ENCODE measurements at places on chromosomes 7 and 10.
A peak's percentile ranks its signal among the peaks of the same experiment; 100 is the strongest.

GRCh38 chr10:51377070-51377931 is 303.0 kb downstream of the PRKG1 start:
- DNase-seq = no peak

DNA sequence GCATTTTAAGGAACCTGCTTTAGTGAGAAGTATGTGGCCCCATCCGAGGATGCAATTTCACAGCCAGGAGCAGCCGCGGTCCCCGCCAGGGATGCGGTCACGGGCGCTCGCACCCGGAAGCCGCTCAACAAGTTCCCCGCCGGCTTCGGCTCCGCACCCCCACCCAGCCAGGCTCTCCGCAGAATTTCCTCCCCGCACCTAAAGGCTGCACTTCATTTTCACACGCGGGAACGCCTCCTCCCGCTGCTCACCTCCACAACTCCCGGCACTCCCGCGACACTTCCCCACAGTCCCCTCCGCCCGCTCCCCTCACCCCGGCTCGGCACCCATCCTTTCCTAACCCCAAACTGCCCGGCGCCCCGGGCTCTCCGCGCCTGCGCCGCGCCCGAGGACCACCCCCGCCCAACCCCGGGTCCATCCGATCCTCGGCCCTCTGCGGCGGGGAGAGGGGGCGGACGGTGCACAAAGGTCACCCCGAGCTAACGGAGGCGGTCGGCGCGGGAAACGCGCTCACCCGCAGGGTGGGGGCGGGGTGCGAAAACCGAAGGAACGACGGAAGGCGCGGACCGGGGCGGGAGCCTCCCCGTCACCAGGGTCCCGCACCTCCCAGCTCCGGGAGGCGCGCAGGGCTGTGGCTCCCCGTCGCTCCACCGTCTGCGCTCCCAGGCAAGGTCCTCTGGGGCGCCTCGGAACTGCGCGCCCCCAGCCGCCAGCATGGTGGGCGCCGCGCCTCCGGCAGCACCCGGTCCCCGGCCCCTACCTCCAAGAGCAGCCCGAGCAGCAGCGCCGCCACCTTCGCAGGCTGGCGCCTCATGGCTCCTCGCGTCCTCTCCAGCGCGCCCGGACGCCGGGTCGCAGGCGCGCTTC is 558 bp downstream of the VOPP1 start:
- peak; percentile 37 for DNase-seq

DNA sequence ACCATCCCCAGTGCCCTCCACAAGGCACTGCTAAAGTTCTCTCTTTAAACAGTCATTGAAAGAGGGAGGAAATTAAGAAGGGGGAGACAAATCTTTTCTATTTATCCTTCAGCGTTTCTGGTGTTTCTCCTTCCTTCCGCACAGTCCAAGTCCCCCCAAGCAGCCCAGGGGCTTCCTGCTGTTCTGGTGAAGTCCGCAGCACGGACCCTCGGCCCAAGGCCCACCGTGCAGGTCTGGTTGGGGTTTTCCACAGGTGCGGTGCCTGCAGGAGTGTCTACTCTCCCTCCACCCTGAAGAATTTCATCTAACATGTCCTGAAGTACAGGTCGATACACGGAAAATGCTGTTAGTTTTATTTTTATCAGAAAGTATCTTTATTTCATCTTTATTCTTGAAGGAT is 34.1 kb upstream of the KNDC1 start:
- DNase-seq = no peak

DNA sequence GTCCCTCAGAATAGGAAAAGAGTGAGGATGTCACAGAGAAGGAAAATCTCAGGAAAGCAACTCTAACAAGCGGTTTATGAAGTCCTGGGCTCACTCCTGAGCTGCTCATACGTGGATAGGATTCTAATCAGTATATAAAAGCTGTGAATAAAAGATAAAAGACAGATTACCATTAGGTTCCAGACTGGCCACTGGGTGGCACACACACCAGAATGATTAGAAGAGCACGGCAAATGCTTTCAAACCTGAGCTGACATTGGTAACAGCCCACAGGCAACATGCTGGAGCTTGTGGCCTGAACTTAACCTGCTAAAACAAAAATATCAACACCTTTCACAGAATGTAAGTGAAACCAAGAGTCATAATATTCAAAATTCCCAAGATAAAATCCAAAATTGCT is 370.8 kb downstream of the GRID1 start:
- no peak for DNase-seq

DNA sequence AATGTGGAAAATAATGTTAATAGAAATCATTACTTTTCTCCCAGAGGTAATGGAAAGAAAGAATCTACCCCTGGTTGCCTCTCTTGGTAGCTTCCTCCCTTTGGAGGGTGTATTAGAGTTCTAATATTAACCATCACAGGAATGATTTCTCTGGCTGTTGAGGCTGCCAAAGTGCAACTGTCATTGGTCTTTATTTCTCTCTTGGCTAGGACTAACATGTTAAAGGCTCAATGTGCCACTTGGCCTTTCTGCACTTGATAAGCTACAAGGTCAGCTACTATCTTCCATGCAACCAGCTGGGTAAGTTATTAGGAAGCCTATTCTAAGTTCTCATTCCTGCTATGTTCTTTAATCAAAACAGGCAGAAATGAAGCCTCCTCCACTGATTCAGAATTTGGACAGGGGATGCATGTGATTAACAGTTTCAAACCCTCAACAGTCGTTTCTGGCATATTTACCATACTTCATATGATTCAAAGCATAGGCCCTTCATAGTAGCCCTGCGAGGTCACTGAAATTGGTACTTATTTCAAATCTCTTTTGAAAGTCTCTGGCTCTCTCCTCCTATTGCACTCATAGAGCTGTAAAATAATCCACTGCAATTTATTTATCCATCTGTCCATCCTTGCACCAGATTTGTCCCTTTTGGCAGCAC is 645.0 kb downstream of the SORCS1 start:
- no peak for DNase-seq

GRCh38 chr10:78756604-78757343 is 312.0 kb upstream of the ZMIZ1 start:
- no peak for DNase-seq

DNA sequence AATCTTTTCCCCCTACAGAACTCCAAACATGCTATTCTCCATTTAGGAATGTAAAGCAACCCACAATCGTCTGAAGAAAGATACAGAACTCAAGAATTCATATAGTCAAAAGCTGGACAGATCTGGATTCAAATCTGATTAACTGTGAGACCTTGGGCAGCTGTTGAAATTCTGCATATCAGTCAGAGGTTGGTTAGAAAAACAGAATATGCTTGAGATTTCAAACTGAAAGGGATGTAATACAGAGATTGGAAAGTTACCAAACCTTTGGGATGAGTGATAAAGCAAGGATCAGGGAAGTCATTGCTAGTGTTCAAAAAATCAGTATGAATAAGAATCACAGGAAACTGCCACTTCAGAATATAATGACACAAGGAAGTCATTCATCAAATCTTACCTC is 406.6 kb downstream of the HTR7 start:
- DNase-seq = no peak

DNA sequence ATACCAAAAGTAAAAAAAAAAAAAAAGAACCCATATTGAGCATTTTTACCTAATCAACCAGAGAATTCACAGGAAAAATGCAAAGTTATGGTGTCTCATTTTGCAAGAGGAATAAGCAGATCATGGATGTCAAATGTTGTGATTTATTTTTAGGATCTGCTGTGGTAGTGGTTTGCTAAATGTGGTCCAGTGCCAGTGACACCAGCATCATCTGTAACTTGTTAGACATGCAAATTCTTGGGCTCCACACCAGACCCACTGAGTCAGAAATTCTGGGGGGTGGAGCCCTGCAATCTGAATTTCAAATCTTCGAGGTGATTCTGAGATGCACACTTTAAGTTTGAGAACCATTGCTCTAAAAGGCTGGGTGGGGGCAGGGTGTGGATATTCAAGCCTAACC is 30.1 kb upstream of the ZEB1 start:
- no peak for DNase-seq

- no peak for DNase-seq
These were observed 88.5 kb upstream of the LRRTM3 start for GRCh38 chr10:66837335-66837734.

- no peak for DNase-seq
These were observed 130.3 kb downstream of the NRF1 start for GRCh38 chr7:129741743-129742213.

DNA sequence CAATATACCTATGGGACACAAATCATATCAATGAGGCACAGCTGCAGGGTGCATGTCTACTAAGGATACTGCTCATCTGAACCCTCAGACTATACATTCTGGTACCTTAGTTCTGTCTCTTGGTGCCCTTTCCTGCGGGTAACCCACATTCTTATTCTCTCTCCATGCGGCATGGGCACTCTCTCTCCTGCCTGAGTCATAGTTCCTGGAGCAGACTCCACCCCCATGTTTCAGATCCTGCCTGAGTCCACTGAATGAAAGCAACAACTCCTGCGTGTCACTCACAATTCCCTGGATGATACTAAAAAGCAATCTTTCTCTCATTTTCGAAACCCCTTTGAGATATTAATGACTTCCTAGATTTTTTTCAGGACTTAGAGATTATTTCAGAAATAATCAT is 653.1 kb upstream of the C7orf33 start:
- no peak for DNase-seq

- no peak for DNase-seq
These were observed 1.7 kb downstream of the RASGEF1A start for GRCh38 chr10:43264965-43265798.

DNA sequence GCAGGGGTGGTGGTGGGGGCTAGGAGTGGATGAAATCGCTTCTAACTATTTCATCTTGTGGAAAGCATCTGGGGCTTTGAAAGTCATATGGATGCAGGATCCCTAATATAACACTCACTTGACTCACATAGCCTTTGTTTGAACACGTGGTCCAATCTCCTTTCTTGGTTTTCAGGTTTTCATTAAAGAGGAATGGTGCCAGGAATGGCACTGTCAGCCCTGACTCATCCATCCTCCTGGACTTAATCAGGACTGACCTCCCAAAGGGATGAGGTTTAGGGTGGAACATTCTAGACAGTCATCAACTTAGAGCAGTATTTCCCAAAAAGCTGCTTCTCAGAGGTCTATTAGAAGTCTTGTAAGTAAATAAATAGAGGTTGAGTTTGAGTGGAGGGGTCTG is 162.0 kb upstream of the PLXNA4 start:
- DNase-seq = no peak

DNA sequence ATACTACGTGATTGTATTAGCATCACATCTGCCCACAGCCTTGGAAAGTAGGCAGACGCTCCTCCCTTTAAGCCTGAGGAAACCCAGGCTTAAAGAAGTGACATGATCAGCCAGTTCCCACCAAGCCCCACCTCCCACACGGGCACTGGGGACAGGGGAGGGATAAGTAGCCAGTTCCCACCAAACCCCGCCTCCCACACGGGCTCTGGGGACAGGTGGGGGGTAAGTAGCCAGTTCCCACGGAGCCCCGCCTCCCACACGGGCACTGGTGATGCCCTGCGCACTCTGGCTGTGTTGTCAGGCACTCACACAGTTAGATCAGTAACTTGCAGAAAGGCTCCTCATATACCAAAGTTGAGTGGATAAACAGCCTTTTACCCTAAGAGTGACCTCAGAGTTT is 606.8 kb downstream of the PTPRN2 start:
- DNase-seq = no peak

- DNase-seq = peak; percentile 46
These were observed 10.3 kb downstream of the SFXN3 start for GRCh38 chr10:101041252-101041761.

GRCh38 chr10:71303569-71303907 is 15.5 kb upstream of the SLC29A3 start:
- DNase-seq = no peak

- DNase-seq = no peak
These were observed 26.4 kb downstream of the CHST15 start for GRCh38 chr10:124066781-124067714.

GRCh38 chr7:47807126-47807525 is 141.1 kb downstream of the PKD1L1 start:
- no peak for DNase-seq

- no peak for DNase-seq
These were observed 43.9 kb upstream of the GPAM start for GRCh38 chr10:112227331-112227987.

DNA sequence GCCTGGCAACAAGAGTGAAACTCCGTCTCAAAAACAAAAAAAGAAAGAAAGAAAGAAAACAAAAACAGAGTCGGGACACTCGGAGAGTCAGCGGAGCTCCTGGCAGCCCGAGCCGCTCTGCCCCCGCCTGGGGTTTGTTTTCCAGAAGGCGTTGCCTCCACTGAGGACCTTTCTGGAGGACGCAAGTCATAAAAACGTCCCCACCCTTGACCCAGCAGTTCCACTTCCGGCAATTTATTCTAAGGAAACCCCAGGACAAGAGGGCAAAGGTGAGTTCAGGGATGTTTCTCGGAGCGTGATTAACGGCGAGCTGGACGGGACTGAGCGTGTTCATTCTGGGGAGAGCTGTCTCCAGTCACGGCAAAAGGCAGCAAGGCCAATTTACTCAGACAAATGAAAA is 27.0 kb upstream of the SUN1 start:
- DNase-seq = no peak

DNA sequence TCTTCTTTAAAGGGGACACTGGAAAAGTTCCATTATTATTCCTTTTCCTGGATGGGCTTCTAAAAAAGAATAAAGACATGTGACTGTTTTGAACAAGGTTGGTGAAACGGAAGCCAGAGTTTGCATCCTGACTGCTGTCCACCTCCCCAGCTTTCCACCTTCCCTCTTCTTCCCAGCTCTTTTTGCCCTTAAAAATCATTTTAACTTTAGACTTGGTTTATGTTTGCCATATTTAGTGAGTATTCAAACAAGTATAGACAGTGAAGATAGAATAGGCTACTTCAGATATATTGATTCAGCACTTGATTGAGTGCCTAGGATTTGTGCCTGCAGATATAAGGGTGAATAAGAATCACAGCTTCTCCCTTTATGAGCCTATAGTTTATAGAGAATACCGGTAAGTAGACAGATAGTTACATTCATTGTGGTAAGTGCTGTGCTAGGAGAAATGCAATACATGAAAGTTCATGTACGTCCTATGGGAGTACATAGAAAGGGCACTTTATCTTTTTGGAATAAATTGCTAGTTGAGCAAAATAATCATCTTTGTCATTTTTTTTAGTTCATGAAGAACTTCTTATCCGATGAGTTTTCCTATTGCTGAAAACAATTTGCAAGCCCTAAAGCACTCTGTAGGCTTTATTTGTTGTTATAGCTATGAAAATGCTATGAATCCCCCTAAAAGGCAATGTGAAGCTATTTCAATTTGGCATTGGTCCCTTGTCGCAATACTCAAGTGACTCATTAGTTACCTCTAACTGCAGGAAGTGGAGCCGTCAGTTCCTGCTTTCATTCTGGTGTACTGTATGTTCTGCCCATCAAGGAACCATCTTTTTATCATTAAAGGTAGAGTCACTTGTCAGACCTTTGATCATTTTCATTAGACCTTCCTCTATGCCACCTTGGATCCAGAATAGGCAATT is 57.2 kb upstream of the STRIP2 start:
- DNase-seq = no peak

DNA sequence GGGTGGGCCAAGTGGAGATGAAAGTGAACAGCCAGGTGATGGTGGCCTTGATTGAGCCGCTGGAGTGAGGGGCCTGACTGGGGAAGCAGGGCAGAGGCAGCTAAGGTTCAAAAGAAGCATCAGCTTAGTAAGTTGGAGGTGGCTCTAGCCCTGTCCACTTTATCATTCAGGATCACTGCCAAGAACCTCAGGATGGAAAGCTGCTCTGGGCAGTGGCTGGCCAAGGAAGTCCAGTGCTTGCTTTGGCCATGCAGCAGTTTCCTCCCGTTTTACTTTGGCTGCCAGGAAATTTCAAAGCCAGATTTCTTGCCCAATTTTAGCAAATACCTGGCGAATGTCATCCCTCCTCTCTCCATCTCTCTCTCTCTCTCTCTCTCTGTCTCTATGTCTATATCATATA is 384.9 kb downstream of the PLXNA4 start:
- DNase-seq = no peak
